Calu3 (cell line): ENCODE measurements at places on chromosomes 16 and 17.

- peaks cover 26% of the 10 kb centered on the region for H3K36me3 ChIP-seq
- H3K27ac ChIP-seq = peak overlapping the region; percentile 87
- no peak for DNase-seq
- H3K4me3 ChIP-seq = peak overlapping the region; percentile 55
- no peaks in the 10 kb centered on the region for H3K27me3 ChIP-seq
These were observed 7.5 kb upstream of the JUP start for GRCh38 chr17:41793784-41794539.

GRCh38 chr16:67431775-67432505 is 1.0 kb downstream of the HSD11B2 start:
- H3K27ac ChIP-seq = no peak overlapping the region
- peaks cover 17% of the 10 kb centered on the region for H3K27me3 ChIP-seq
- peak overlapping the region; percentile 96 for H3K4me3 ChIP-seq

DNA sequence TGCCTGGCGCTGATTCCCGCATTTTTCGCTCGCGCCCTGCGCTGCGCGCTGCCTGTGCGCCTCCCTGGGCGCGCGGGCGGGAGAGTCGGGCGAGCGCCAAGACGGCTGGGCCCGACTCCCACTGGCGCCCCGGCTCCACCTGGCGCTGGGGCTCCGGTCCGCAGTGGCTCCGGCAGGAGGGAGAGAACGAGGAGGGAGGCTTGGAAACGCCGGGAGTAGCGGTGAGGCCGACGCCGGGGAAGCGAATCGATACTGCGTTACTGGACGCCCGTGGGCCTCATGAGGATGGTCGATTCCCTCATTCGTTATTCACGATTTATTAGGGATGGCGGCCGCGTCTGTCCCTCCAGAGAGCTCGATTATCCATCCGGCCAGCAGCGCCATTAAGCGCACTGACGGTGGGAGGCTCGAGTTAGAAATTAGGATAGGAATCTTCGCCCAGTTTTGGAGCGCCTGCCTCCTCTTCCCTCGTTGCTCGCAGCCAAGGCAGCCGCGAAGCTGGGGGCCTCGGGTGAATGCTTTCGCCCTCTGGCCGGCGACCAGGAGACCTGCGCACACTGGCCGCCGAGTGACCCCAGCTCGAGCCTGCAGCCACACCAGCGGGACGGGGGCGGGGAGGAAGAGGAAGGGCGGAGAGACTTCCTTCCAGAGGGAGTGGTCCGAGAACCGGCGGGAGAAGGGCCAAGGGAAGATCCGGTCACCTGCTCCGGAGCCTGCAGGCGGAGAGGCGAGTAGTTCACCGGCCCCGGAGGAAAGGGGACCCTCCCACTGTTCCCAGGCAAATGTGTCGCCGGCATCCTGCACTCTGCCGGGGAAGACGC is 1.3 kb upstream of the PCGF2 start:
- H3K27me3 ChIP-seq = no peaks in the 10 kb centered on the region
- H3K4me1 ChIP-seq = peaks cover 52% of the 10 kb centered on the region
- H3K27ac ChIP-seq = peak overlapping the region; percentile 85
- peak; percentile 100 for DNase-seq
- peaks cover 99% of the 10 kb centered on the region for H3K36me3 ChIP-seq

- peaks cover 12% of the 10 kb centered on the region for H3K36me3 ChIP-seq
- no peaks in the 10 kb centered on the region for H3K27me3 ChIP-seq
- H3K4me1 ChIP-seq = no peaks in the 10 kb centered on the region
- DNase-seq = peak; percentile 18
- H3K27ac ChIP-seq = no peak overlapping the region
These were observed 22.9 kb downstream of the MARVELD3 start for GRCh38 chr16:71648921-71649320.

GRCh38 chr17:1590029-1590746 is 27.6 kb upstream of the PITPNA start:
- H3K4me3 ChIP-seq = no peak overlapping the region
- DNase-seq = peak; percentile 66
- no peak overlapping the region for H3K27ac ChIP-seq
- no peaks in the 10 kb centered on the region for H3K27me3 ChIP-seq

DNA sequence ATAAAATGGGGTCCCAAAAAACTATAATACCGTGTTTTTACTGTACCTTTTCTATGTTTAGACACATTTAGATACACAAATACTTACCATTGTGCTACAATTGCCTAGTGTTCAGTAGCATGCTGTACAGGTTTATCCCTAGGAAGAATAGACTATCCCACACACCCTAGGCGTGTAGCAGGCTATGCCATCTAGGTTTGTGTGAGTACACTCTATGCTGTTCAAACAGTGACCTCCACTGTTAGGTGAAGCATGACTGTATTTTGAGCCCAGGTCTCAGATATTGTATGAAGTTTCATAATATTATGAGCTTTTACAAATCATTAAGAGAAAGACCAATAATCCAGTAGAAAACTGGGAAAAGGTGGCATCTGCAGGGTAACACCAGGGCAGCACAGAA is 23.6 kb downstream of the MILR1 start:
- H3K27ac ChIP-seq = no peak overlapping the region
- no peaks in the 10 kb centered on the region for H3K36me3 ChIP-seq
- no peaks in the 10 kb centered on the region for H3K4me1 ChIP-seq
- H3K4me3 ChIP-seq = no peak overlapping the region

DNA sequence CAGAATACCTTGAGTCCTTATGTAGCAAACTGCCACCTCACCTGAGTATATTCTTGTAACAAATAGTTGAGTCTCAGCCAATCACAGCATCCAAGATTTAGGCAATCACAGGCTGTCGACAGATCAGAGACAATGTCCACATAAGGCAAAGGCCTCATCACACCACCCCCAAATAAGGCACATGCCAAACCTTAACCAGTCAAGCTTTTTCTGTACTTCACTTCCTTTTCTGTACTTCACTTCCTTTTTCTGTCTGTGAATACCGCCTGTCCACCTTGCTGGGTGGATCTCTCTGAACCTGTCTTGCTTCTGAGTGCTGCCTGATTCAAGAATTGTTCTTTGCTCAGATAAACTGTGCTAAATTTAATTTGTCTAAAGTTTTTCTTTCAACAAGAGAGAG is 210.4 kb upstream of the N4BP1 start:
- no peaks in the 10 kb centered on the region for H3K4me1 ChIP-seq
- no peak overlapping the region for H3K4me3 ChIP-seq
- no peak for DNase-seq
- no peaks in the 10 kb centered on the region for H3K36me3 ChIP-seq

GRCh38 chr17:40608061-40608581 is 39.5 kb downstream of the SMARCE1 start:
- no peak for DNase-seq
- H3K4me3 ChIP-seq = no peak overlapping the region
- no peaks in the 10 kb centered on the region for H3K4me1 ChIP-seq
- peaks cover 95% of the 10 kb centered on the region for H3K27me3 ChIP-seq
- no peaks in the 10 kb centered on the region for H3K36me3 ChIP-seq
